Suprapubic skin (tissue), 4 donors: ENCODE measurements at places on chromosomes 12 and 14. TPM values are rescaled to one million over a fixed set of nuclear protein-coding genes. Genes with fewer than 3 reads are reported as not detected.
A peak's percentile ranks its signal among the peaks of the same experiment; 100 is the strongest.

DNA sequence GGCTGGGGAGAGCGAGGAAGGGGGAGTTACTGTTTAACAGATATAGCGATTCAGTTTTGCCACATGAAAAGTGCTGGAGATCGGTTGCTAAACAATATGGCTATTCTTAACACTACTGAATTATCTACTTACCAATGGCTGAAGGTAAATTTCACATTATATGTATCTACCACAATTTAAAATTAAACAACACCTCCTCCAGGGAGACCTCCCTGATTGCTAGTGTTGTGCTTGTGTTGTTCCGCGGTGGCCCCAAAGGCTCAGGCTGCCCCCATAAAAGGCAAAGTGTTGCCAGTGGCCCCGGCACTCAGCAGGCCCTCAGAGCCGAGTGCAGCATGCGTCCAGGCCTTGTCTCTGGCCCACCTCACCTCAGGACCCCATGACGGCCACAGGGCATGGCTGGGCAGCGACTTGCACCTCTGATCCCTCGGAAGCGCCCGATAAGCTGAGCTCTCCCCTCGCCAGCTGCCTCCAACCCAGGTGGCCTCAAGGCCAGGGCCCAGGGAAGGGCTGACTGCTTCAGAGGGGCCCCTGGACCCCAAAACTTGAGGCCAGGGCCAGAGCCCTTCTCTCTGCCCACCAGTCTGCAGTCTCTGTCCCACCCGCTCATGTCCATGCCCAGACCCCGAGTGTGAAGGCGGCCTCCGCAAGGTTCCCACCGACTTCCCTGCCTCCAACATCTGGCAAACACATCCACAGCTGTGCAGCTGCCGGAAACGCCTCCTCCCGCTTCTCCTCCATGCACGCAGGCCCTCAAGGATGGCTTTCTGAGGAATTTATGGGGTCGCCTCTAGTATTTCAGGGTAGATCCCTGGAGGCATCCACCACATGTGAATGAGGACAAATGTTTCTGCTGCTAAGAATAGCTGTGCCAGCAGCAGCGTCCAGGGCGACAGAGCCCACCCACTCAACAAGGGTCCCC, 60.0 kb downstream of the NCOR2 start:
- no peak for DNase-seq

- no peak for DNase-seq
Observed at GRCh38 chr14:29223947-29224346, 457.4 kb downstream of the FOXG1 start.

DNA sequence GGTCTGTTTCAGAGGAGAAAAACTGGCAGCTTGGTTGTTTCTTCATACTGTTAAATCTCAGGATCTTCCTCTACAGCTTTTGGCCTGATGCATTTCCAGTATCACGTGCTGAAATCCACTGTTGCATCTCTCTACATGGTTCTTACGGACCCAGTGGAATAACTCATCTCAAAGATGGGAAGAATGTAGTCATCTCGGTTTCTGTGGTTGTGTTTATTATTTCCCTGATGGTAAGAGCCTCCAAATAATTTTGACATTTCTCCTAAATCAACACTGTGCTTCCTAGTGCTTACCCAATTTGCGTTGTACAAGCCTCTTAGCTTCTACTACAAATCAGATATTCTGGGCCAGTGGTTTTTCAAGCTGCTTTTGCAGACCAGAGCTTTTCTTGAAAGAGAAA, 812.8 kb downstream of the C12orf50 start:
- DNase-seq, result no peak

Gene CMA1
- not detected for total RNA-seq

Gene KRT2
- 1,953 TPM for total RNA-seq

DNA sequence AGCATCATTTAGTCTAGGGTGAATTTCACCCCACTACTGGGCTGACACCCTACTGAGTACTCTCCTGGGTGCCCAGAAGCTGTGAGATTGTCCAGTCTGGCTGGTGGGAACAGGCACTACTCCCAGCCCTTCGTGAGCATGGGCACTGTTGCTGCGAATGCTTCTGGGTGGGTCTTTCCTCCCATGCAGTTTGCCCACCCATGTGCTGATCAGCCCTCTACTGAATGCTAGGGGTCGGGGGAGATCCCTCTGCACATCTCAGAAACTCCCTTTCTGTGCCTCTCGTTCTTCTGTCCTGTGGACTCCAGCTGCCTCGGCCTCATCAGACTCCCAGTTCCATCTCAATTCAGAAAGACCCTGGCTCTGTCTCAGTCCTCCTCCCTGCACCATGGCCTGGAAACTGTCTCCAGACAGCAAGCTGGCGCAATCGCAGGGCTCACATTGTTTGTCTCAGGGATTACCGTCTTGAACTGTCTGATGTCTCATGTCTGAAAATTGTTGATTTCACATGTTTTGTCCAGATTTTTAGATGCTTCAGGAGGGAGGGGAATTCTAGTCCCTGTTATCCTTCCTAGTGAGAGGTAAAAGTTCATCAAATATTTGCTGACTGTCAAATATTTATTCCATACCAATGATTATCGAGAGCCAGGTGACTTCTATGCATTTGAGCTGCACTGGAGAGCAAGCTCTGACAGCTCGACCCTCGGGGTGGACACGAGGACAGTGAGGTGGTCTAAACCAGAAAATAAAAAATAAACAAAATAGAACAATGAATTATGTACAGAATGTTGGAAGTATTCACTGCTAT, 316.6 kb upstream of the RTL1 start:
- peak; percentile 56 for DNase-seq

GRCh38 chr12:67811437-67812361, 163.2 kb downstream of the DYRK2 start:
- no peak for DNase-seq
